ENCODE measurements at places on chromosomes 1 and 21.

- DNase-seq, result no peak
Measured at GRCh38 chr1:224069138-224069537, 44.8 kb upstream of the FBXO28 start.

- DNase-seq, result no peak
Measured at GRCh38 chr1:197066719-197067456, at the start of gene F13B. TSS of gene F13B (minus strand) at chr1:197067260. CDS start at chr1:197067223, 37 bp downstream.

- DNase-seq, result no peak
Measured at GRCh38 chr1:65994223-65994622, 201.5 kb downstream of the PDE4B start.

- DNase-seq, result no peak
Measured at GRCh38 chr1:43913666-43914360, 19.8 kb upstream of the ARTN start.

GRCh38 chr1:85042413-85042812 is 5.9 kb downstream of the MCOLN3 start:
- no peak for DNase-seq

DNA sequence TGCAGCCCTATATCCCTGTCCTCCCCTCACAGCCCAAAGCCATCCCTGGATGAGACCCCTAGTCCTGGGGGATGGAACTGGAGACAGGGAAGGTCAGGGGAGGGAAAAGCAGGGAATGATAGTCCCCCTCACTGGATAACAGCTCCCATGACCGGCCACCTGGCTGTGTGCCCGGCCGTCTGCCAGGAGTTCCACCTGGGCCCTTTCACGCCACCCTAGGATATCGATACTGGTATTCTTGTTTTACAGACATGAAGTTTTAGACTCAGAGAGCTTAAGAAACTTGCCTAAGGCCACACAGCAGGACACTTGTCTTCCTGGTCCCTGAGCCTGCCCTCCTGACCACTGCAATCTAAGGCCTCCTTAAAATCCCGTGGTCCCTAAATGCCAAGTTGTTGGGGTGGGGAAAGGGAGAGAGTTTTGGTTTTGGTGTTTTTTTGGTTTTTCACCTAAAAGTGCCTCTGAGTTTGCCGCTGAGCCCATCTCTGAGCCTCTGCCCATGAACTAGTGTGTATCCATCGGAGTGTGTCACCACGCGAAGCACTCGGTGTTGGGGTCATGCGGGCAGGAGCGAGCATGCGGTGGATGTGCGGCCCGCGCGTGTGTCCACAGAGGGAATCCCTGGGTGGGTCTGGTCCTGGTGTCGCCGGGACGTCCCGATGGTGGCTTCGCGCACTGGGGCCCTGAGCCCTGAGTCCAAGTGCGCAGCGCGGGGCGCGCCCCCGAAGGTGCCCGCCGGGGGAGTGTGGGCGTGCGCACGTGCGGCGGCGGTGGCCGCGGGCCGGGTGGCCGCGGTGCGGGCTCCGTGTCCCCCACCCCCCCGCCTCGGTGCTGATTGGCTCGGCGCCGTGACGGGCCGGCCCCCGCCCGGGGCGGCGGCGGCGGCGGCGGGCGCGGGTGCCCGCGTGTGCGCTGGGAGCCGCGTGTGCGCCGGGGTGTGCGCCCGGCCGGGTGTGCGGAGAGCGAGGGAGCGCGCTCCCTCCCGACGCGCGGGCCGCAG is at the start of gene EPHA8:
Gene EPHA8 (plus strand): TSS at position 906 of the 1,000 bp plus-strand sequence. CDS start 147 bp downstream, outside the sequence.
- DNase-seq, result no peak

DNA sequence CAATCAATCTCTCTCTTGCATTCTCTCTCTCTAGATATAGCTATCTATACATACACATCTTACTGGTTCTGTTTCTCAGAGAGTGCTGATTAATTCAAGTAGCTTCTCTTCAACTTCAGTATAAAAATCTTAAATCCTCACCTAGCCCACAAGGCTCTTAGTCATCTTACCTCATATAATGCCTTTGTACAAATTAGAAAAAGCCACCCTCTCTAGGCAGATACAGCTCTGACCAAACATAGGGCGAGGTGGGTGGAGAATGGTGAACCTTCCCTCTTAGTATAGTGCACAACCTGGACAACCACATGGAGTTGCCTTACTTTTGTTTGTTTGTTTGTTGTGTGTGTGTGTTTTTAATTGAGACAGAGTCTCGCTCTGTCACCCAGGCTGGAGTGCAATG is 5.1 kb upstream of the INAVA start:
- no peak for DNase-seq

GRCh38 chr1:201883786-201884185 is 4.9 kb upstream of the SHISA4 start:
- peak; percentile 24 for DNase-seq

GRCh38 chr1:162046921-162047320 is 22.6 kb upstream of the NOS1AP start:
- no peak for DNase-seq

DNA sequence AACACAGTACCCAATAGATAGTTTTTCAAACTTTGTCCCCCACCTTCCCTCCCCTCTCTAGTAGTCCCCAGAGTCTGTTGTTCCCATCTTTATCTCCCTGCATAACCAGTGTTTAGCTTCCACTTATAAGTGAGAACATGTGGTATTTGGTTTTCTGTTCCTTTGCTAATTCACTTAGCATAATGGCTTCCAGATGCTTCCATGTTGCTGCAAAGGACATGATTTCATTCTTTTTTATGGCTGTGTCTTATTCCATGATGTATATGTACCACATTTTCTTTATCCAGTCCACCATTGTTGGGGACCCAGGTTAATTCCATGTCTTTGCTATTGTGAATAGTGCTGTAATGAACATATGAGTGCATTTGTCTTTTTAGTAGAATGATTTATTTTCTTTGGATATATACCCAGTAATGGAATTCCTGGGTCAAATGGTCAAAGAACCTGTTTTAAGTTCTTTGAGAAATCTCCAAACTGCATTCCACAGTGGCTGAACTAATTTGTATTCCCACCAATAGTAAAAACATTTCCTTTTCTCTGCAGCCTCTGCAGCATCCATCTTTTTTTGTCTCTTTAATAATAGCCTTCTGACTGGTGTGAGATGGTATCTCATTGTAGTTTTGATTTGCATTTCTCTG is 126.0 kb downstream of the AK5 start:
- no peak for DNase-seq

DNA sequence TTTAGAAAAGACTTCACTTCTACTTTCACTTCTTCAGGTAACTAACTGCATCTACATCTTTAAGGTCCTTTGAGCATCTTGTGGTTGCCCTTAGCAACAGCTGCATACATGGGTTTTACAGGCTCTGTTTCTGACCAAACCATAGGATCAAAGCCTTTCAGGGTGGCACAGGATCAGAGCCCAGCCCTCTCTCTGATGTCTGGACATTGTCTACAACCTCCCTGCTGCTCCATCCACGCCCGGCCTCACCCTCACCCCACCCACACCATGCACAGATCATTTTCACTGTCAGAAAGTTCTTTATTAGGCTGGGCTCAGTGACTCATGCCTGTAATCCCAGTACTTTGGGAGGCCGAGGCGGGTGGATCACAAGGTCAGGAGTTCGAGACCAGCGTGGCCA is 5.2 kb downstream of the NCF2 start:
- DNase-seq, result no peak

- DNase-seq, result no peak
Measured at GRCh38 chr1:244361764-244362473, 89.8 kb downstream of the ADSS2 start.

DNA sequence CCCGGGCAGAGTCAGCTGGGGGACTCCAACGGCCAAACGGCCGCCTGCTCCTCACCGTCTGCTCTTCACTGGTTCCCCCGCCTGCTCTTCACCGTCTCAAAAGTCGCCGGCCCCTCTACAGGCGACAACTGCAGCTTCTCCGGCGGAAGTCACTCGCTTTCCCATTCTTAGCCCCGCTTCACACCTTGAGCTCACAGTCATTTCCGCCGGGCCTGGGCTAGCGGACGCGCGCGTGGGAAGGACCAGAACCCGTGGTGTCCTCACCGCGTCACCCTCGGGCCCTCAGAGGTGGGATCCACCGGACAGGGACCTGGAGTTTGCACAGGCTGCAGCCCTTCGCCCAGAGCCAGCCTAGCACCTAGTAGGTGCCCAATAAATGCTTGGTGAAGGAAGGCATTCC is 27.9 kb upstream of the HJV start:
- no peak for DNase-seq

- DNase-seq, result no peak
Measured at GRCh38 chr1:65014321-65014720, 48.0 kb upstream of the JAK1 start.

DNA sequence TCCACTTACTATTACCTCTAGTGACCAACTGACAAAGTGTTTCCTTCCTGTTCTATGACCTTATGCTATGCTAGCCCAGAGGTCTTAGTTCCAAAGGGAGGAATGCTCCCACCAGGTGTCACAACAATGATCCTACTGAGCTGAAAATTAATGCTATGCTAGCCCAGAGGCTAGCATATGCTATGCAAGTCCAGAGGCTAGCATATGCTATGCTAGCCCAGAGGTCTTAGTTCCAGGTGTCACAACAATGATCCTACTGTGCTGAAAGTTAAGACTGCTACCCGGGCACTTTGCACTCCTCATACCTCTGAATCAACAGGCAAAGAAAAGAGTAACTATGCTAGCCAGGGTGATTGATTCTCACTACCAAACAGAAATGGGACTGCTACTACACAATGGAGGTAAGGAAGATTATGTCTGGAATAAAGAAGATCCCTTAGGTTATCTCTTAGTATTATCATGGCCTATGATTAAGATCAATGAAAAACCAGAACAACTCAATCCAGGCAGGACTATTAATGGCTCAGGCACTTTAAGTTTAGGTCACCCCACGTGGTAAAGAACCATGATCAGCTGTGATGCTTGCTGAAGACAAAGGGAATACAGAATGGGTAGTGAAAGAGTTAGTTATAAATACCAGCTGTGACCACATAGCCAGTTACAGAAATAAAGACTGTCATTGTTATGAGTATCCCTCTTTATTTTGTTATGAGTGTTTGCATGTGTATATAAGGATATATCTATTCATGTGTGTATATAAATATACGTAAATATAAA is 114.1 kb downstream of the CSMD2 start:
- DNase-seq, result no peak

- no peak for DNase-seq
Measured at GRCh38 chr1:87867626-87868025, 538.9 kb downstream of the LMO4 start.

DNA sequence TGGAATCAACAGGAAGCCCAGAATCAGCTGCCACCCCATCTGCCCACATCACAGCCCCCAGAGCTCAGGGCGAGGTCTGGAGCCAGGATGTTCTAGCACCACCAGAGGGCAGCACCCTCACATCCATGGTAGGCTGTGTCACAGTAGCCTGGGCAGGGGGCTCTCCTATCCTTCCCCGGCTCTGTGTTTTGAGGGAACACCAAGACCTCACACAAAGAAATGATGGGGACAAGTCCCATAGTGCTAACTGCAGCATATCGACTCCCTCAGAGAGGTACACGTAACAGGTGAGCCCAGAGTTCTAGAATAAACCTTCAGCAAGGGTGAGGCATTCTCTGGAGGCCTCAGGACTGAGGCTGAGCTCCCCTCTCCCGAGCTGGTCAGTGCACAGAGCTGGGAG is 2.3 kb upstream of the KCNC4 start:
- no peak for DNase-seq

GRCh38 chr1:47725000-47725473 is 272.1 kb downstream of the TRABD2B start:
- DNase-seq, result no peak

GRCh38 chr1:11735531-11735853 is 444 bp upstream of the AGTRAP start:
- no peak for DNase-seq

- no peak for DNase-seq
Measured at GRCh38 chr1:108121358-108122143, 78.6 kb downstream of the SLC25A24 start.

DNA sequence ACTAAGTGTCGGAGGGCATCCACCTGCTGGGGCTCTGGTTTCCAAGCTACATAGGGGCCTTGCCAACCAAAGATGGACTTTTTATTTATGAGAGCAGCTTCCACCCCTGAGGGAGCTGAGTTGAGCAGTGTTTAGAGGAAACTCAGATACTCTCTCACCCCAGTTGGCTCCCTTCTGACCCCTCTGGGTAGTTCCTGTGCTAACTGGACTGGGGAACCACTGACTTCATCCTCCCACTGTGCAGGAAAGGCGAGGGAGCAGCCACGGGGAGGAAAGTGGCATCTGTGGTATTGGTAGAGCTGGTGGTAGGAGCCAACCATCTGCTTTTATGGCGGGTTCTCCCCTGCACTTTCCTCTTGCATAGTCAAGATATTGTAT is 70.4 kb downstream of the MPZL1 start:
- DNase-seq, result no peak

GRCh38 chr1:230455291-230455690 is 29.2 kb upstream of the PGBD5 start:
- DNase-seq, result no peak

Data from GF-D8 (cell line).